ENCODE measurements at places on chromosomes 1 and 21.

- DNase-seq = no peak
Observed at GRCh38 chr1:78377356-78377928, 113.3 kb upstream of the PTGFR start.

DNA sequence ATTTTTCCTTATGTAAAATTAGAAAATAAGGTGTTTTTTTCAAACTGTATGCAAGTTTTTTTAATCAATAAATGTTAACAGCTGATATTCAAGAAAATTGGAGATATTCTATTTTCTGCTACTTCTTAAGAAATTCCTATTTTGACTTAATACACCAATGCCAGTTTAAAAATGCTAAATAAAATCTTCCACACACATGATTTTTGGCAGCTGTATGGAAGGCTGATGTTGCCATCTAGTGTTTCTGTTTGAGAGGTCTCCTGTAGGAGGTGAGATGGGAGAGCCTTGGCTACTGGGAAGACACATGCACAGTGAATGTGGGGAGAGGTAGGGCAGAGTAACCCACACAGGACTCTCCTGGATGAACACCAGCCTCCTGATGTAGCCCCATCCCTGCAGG, 29.2 kb upstream of the OR2B11 start:
- no peak for DNase-seq

DNA sequence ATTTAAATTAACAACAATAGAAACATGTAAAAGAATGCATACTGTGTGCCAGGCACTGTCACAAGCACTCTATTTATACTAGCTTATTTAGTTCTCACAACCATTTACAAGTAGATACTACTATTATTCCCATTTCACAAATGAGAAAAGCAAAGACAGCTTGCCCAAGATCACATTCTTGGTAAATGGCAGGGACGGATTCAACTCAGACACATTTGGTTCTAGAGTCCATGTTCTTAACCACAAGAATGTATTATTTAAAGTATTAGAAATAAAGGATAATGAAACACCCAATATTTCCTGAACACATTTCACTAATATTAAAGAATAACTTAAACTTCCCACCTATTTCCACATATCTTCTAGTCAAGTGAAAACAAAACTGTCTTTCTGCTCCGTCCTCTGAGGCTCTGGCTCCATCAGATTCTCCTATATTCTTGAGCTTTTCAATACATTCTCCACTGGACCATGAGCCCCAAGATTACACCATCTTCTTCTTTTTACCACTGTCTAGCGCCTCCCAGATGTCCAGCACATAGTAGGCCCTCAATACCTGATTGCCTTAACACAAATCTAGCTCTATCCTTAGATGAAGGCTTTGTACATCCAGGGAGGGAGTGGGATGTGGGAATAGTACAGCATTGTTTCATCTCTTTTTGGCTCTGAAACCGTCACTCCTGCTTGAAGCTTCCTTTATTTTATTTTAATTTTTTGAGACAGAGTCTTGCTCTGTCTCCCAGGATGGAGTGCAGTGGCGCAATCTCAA, 29.3 kb downstream of the SOD1 start:
- no peak for DNase-seq

DNA sequence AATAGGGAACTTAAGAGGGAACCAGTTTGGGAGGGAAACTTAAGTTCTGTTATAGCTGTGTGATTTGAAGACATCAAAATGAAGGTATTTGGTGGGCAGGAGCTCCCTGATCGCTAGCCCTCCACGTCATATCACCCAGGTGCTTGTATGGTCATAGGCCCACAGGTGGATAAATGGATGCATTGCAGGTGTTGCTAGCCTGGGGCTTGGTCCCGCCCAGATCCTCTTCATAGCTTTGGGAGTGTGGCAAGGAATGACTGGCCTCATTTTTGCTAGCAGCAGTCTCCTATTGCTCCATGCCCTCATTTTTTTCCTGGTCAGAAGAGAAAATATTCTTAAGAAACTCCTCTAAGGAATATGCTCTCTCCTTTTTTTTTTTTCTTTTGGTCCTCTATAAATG, 11.3 kb downstream of the GNPAT start:
- DNase-seq = no peak

DNA sequence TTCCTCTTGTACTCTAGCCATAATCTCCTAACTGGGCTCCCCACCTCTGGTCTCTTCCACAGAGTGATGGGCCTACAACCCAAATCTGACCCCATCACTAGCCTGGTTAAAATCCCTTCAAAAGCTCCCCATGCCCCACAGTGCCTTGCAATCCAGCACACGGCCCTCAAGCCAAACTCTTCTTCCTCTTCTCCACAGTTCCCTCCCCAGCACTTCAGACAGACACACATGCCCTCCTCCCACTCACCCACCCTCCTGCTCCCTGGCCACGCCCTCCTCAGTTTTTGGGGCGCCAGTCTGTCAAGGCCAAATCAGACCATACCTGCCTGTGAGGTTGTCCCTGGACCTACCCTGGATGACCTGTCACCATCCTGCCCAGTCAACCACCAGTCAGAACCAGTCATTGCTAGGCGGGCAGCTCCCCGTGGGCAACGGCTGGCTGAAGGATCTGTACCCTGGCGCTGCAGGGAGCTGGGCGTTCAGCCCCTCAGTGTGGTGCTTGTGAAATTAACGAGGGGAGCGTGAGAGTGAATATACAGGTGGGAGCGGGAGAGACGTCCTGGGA, 753 bp downstream of the C1orf210 start:
- DNase-seq = no peak

- DNase-seq = no peak
Observed at GRCh38 chr1:164774819-164775654, 216.1 kb downstream of the PBX1 start.

DNA sequence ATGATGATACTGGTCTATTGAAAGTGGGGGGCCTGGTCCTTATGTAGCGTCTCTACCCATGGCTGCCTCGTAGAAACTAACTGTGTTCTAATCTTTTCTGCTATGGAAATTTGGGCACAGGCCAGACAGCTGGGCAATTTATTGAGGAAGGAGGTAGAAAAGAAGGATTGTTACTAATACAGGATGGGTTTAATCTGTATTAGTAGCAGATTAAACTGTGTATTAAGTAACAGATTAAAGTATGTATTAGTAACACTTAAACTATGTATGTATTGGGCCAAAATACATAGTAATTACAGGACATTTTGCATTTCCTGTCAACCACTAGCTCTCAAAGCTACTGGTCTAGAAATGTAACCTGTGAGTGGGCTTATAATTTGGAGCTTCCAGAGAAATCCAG, 142.0 kb downstream of the MAST2 start:
- no peak for DNase-seq

DNA sequence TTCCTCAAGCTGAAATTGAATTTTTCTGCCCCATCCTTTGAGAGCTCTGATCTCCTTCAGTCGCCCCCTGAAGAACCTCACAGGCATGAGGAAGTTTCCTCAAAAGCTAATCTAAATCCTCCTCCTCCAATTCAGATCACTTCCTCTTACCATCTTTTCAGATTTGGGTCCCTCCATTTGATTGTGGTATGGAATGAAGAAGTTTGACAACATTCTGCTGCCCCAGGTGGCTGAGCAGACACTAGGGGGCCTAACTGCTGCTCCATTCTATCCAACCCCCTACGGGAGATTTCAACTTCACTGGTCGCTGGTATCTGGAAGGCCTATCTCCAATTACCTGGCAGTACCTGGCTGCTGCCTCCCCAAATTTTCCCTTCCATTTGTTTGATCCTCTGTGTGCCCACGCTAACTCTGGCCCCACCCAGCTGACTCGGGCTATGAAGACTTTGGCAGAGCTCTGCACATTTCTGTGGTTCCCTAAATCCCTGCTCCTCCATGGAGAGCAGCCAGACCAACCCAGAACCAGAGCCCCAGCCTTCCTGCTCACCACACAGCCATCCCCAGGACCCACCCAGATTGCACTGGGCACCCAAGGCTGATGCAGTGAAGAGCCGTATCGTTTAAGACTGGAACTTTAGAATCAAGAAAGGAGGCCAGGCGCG, 7.8 kb downstream of the IRF6 start:
- no peak for DNase-seq

- no peak for DNase-seq
Observed at GRCh38 chr1:173330149-173330951, 123.2 kb upstream of the TNFSF4 start.
